ENCODE measurements at places on chromosomes 6 and 20.

DNA sequence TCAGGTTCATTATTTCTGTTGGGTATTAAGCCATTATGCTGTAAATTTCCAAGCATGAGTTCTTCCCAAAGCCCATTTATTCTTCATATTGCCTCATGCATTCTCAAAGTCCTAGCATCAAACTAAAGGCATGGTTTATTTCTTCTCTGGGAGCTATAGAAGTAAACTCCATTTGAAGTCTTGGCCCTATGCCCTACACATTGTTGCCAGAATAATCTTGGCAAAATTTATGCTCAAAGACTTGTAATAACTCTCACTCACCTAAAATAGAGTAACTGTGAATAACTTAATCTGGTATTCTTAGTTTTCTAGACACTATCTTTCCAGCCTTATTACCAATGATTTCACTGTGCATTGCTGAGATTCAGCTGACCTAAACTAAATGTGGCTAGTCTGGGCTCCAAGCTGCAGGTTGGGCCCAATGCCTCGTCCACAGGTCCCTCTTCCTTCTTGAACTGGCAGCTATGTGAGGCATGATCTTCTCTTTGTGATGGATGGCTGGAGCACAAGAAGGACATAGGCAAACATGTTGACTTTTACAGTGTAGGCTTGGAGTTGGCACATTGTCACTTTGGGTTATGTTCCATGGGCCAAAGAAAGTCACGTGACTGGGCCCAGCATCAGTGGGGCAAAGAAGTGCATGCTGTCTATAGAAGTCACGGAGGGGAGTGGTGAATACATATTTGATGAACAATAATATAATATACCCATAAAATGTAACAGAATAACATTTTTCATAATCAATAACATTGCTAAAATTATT, 39.1 kb upstream of the ANKEF1 start:
- DNase-seq = no peak

- DNase-seq = no peak
Observed at GRCh38 chr20:8631271-8631670, 437.6 kb upstream of the PLCB4 start.

DNA sequence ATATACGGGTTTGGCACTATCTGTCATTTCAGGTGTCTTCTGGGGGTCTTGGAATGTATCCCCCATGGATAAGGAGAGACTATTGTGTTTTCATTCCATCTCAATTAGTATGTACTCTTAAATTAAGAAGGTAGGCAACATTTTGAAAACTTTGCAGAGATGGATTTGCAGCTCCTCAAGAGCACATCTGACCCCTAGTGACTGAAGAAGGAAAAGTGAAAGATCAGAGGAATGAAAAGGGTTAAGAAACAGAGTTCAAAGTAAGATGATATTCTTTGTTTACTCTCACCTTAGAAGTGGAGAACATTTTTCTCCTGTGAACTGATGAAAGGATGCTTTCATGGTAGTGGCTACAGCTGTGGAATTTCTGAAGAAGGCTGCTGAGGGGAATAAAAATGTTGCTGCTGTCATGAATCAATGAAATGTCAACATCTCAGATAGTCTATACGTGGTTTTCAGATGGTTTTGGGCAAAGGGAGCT, 41.5 kb downstream of the SH3BGRL2 start:
- no peak for DNase-seq

GRCh38 chr6:44422531-44422930, 35.0 kb downstream of the CDC5L start:
- no peak for DNase-seq

- no peak for DNase-seq
Observed at GRCh38 chr6:112040956-112041355, 12.9 kb upstream of the CCN6 start.

DNA sequence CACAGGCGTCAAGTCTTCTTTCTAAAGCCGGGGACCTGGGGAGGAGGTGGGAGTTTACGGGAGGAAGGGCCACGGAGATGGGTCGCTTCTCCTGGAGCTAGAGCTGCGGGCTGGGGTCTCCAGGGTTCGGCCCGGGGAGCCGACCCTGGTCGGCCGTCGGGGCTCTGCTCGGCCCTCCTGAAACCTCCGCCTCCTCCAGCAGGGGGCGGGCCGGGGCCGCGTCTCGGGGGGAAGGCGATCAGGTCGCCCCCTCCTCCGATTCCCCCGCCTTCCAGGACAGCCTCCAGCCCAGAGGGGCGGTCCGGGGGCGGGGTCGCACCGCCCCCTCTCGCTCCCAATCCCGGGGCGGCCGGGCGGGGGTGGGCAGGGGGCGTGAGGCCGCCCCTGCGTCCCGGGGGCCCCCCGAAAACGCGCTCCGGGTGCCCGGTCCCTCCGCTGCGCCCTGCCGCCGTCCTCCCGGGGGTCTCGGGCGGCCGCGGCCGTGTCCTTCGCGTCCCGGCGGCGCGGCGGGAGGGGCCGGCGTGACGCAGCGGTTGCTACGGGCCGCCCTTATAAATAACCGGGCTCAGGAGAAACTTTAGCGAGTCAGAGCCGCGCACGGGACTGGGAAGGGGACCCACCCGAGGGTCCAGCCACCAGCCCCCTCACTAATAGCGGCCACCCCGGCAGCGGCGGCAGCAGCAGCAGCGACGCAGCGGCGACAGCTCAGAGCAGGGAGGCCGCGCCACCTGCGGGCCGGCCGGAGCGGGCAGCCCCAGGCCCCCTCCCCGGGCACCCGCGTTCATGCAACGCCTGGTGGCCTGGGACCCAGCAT, at the start of gene CEBPB:
Gene CEBPB, plus strand, starts transcription at position 580 of the 814 bp plus-strand sequence. Its CDS starts 204 bp downstream, at position 784.
- DNase-seq = peak; percentile 86

- no peak for DNase-seq
Observed at GRCh38 chr6:7765575-7766325, 39.9 kb downstream of the BMP6 start.

Measured in CD4-positive, alpha-beta T cell treated with Interferon gamma for 1 hour (primary cell).